ENCODE measurements at places on chromosomes 1 and 21.

GRCh38 chr1:155514582-155515187 lies 47.9 kb downstream of the ASH1L start:
- DNase-seq, result no peak

DNA sequence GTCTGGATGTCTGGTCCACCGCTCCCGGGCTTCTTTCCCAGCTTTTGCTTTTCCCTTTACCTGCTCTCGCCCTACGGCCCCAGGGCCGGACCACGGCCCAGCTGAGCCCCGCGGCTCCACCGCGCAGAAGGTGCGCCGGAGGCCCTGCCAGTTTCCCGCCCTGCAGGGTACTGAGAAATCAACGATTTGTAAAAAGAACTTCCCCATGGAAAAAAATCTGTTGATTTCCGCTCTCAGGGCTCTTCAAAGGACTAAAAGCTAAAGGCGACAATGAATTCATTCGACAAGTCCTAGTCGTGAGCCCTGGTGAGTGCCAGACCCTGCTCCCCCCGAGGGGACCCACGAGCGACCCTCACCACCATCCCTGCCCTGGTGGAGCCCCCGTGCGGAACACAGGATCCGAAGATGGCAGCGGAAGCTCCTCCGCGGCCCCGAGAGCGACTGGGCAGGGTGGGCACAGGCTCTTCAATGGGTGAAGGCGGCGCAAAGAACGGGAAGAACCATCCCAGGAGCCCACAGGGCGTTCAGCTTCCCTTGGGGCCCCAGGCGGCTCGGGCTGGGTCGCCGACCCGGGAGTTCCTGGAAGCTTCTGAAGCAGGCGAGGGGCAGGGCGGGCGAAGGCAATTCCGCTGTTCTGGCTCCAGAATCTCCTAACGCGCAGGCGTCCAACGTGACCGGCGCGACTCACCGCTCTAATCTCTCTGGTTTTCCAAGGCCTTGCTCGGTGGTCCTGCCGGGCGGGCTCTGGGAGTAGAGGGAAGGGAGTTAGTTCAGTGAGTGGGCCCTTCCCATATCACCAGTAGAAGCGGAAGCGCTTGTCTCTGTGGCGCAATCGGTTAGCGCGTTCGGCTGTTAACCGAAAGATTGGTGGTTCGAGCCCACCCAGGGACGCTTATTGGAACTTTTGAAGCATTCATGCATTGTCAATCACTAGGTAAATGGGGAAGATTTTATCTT lies 6.6 kb upstream of the RNU1-2 start:
- DNase-seq, result peak; percentile 69

DNA sequence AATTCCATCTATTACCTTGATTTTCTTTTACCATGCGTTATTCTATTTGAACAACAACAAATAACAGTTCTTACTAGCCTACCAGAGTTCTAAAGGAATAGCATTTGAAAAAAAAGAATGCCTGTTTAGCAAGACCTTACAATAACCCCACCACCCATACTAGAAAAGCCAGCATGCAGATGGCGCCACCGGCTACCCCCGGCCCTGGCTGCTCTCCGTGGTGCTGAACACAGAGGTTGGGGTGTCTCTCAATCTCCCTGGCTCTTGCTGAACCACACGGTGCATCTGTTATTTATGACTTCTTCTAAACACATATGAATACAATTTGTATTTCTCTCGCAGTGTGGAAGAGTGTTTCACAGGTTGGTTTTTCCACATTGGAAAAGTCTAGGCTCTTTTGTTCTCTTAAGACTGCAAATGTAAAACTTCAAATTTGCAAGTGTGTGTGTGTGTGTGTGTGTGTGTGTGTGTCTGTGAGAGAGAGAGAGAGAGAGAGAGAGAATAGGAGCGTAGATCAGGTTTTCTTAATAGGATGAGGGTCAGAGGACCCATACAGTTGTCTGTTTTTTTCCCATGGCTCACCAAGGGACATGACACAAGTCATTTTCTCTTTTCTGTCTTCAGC lies 13.6 kb downstream of the GRIK3 start:
- no peak for DNase-seq

- no peak for DNase-seq
These were observed 16.9 kb upstream of the SLAMF9 start for GRCh38 chr1:159970932-159971342.

- no peak for DNase-seq
These were observed 187.8 kb downstream of the SLC44A5 start for GRCh38 chr1:75423136-75423535.

GRCh38 chr1:54474310-54475251 lies 68.4 kb upstream of the SSBP3 start:
- no peak for DNase-seq

GRCh38 chr1:164337885-164338284 lies 221.1 kb upstream of the PBX1 start:
- no peak for DNase-seq

GRCh38 chr1:22339237-22339636 lies 112.4 kb upstream of the ZBTB40 start:
- DNase-seq, result no peak

- DNase-seq, result peak; percentile 100
These were observed 27.2 kb downstream of the ERI3 start for GRCh38 chr1:44327679-44328491.

- peak; percentile 95 for DNase-seq
These were observed 18.4 kb upstream of the COL6A2 start for GRCh38 chr21:46079352-46080170.

GRCh38 chr1:155005076-155006011 lies 2.7 kb downstream of the ZBTB7B start:
- peak; percentile 56 for DNase-seq

- no peak for DNase-seq
These were observed 48.0 kb downstream of the FNBP1L start for GRCh38 chr1:93495911-93496310.

- DNase-seq, result no peak
These were observed 42.4 kb downstream of the S100B start for GRCh38 chr21:46562472-46562871.

- DNase-seq, result peak; percentile 82
These were observed 15.3 kb downstream of the SEMA6C start for GRCh38 chr1:151130987-151131586.

DNA sequence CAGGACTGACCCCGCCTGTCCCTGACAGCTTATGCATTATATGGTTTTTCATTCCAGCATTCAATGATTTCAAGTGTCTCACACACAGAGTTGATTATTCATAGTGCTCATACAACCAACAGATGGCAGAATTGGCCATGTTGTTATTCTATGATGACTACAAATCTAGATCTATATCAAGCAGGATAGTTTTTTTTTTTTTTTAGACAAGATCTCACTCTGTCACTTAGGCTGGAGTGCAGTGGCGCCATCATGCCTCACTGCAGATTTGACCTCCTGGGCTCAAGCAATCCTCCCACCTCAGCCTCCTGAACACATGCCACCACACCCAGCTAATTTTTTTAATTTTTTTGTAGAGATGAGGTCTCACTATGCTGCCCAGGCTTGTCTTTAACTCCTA lies 40.1 kb upstream of the LRRC8D start:
- DNase-seq, result peak; percentile 68

DNA sequence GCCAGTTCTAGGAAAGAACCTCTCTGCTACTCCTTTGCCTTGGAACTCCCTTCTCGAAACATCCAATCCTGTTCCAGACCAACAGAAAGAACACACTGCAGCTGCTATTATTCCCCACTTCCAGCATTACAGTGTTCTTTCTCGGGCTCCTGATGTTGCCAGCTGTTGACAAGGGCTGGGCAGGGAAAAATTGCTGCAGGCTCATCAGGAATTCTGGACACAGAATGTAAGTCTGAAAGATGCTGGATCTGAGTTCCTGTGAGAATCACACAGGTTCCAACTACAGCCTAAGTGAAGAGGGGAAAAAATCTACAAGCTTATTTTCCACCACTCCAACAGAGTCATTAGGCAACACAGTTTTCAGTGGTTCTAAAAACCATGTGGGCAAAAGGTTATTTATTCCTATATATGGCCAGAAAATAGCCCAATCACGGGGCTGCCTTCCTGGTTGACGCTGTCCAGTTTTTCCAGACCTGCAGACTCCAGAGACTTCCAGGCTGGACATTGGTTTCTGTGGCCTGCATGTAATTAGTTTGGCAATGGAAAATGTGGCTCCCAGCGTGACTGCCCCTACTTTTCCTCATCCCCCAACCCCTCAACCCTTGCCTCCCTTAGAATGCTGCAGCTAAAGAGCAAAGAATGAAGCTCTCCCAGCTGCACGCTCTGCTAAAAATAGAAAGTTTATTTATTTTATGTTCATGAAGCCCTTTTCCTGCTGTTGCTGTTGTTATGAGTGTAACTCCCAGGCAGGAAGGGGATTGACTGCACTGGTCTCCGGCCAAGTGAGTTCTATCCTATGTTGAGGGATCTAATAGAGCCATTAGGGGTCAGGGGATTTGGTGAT lies 8.3 kb upstream of the KIAA0040 start:
- no peak for DNase-seq

DNA sequence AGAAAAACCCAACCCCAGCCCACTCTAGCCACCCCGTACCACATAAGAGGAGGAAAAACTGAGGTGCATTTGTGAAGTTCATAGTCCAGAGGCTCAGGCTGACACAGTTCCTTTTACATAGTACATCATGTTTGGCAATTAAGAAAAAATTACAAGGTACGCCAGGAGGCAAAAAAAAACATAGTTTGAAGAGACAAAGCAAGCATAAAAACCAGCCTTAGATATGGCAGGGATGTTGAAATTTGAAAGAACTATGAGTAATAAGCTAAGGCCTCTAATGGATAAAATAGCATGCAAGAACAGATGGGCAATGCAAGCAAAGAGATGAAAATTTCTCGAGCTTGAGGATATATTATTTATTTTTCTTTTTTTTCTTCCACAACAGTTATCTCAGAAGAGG lies 31.9 kb downstream of the MIXL1 start:
- peak; percentile 23 for DNase-seq
